ENCODE measurements at places on chromosomes 2 and 18. TPM values are rescaled to one million over a fixed set of nuclear protein-coding genes. Genes with fewer than 3 reads are reported as not detected.

KLHL41 gene
- not detected for total RNA-seq

FEV gene
- not detected for total RNA-seq

IL1RN gene
- 16.9 TPM for total RNA-seq

MYL1 gene
- not detected for total RNA-seq

LAPTM4A gene
- 38.5 TPM for total RNA-seq

SCG2 gene
- 1.2 TPM for total RNA-seq

SRD5A2 gene
- not detected for total RNA-seq

DAPL1 gene
- total RNA-seq: not detected

NRBP1 gene
- 35.6 TPM for total RNA-seq

STAT1 gene
- 94.7 TPM for total RNA-seq

MYO5B gene
- 18.7 TPM for total RNA-seq

IL36A gene
- not detected for total RNA-seq

TUBA3E gene
- not detected for total RNA-seq

FBXO15 gene
- total RNA-seq: not detected

CFC1 gene
- not detected for total RNA-seq

CNGA3 gene
- total RNA-seq: not detected

ZBTB7C gene
- 27.2 TPM for total RNA-seq

UGT1A8 gene
- total RNA-seq: not detected

ID2 gene
- 255 TPM for total RNA-seq

VAMP5 gene
- total RNA-seq: 82.6 TPM

SLC9A2 gene
- total RNA-seq: 5.3 TPM

CIB4 gene
- total RNA-seq: not detected

ALPP gene
- total RNA-seq: not detected

MAPK4 gene
- 73.2 TPM for total RNA-seq

THADA gene
- total RNA-seq: 59.7 TPM

TXNDC2 gene
- not detected for total RNA-seq

ST8SIA5 gene
- not detected for total RNA-seq

B4GALT6 gene
- 2.9 TPM for total RNA-seq

RAPGEF4 gene
- 5.3 TPM for total RNA-seq

ROCK1 gene
- 143 TPM for total RNA-seq

Data from stomach (tissue), 19 donors.